Mesothelial cell of epicardium (in vitro differentiated cells): ENCODE measurements at places on chromosomes 11 and 22.
A peak's percentile ranks its signal among the peaks of the same experiment; 100 is the strongest.

DNA sequence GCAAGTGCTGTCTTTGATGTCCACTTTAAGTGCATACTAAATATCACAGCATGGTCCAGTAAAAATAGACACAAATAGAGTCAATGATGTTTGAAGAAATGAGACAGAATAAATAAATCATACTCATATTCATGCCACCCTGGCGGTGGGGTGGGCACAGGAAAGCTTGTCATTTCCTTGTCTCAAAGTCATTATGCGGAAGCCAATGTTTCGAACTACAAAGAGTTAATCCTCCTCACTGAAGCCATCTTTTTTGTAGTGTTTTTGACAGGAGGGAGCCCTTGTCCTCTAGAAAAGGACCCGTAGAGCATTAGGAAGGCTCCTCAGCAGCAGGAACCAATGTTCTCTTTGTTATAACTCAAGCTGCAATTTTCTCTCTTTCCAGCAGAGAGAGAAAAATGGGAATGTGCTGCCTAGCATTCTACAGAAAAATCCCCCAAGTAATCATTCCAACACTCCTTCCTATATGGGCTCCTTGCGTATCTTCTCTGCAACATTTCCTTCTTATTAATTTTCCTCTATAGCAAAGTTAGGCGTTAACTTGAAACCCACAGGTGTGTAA, 30.6 kb downstream of the SC5D start:
- DNase-seq = no peak

DNA sequence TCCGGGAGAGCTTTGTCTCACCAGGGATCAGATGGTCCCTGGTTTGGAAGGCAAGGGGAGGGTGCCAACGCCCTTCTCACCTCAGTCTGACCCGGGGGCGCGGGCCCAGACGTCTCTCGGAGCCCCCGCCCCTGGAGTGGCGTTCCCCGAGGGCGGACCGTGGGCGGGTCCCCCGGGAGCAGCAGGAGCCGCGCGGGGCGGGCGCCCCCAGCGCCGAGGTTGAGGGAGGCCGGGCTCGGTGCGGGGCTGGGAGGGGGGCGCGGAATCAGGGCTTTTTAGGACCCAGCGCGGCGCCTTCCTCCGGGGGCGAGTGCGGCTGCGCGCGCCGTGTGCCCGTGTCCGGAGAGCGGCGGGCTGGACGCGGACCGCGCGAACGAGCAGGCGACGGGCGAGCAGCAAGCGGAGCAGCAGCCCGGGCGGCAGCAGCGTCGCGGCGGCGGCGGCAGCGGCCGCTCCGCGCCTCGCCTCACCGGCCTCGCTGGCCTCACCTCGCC, at the start of gene KCNC1:
Gene KCNC1 (plus strand): TSS at position 364 of the 494 bp plus-strand sequence. CDS start 1,222 bp downstream, outside the sequence.
- peak; percentile 59 for DNase-seq

GRCh38 chr11:106459135-106459534, 381.7 kb downstream of the AASDHPPT start:
- DNase-seq = no peak

- no peak for DNase-seq
These were observed 224.4 kb upstream of the POU2AF2 start for GRCh38 chr11:111021131-111021530.

DNA sequence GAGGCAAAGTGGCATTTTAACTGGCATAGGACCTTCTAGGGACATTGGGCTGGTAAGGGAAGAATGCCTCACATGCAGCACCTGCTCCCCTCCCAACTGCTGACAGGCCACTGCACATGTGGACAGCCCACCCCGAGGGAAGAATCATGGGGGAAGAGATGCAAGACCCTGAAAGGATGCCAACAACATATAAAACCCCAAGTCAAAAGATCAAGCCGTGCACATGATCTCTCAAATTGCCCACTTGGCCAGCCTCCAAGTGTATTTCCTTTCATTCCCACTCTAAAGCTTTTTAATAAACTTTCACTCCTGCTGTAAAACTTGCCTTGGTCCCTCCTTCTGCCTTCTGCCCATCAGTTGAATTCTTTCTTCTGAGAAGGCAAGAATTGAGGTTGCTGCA, 947.8 kb upstream of the CCDC90B start:
- no peak for DNase-seq

- no peak for DNase-seq
These were observed 192.3 kb upstream of the C11orf87 start for GRCh38 chr11:109229682-109230081.
